Tibial artery (tissue), 4 donors: ENCODE measurements at places on chromosomes 5 and 9.

DNA sequence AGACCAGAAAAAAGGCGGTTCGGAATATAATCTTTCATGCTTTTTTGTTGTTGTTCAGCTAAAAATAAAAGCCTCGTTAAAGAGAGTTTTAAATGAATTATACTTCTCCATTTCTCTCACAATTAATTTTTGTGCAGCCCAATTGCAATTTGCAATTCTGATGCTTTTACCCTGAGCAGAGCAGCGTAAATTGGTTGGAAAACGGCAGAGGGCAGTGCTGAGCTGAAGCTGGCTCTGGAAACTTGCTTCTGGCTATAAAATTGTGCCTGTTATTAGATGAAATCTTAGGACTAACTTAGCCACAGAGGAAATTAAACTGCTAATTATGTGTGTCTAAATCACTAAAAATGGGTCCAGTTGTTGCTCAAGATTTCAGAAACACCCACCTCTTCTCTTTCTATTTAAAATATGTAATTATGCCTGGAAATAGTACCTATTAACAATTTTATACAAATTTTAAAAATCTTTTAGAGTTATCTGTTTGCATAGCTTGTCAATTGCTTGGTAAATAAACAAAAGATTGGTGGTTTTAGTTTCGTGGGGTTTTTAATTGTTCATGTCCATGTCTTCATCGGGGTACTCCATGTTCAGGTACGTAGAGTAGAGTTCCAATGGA lies 441.8 kb upstream of the TLE4 start:
- H3K4me3 ChIP-seq = no peak overlapping the region
- no peaks in the 10 kb centered on the region for H3K27me3 ChIP-seq
- H3K27ac ChIP-seq = no peak overlapping the region
- H3K36me3 ChIP-seq = no peaks in the 10 kb centered on the region
- no peaks in the 10 kb centered on the region for H3K4me1 ChIP-seq
- no peak for DNase-seq

- no peak overlapping the region for H3K27ac ChIP-seq
- H3K4me3 ChIP-seq = no peak overlapping the region
- peaks cover 99% of the 10 kb centered on the region for H3K36me3 ChIP-seq
- no peaks in the 10 kb centered on the region for H3K27me3 ChIP-seq
These were observed 9.5 kb downstream of the BAG1 start for GRCh38 chr9:33255014-33255413.

GRCh38 chr9:117927354-117927753 lies 223.2 kb downstream of the TLR4 start:
- no peak overlapping the region for H3K27ac ChIP-seq
- H3K27me3 ChIP-seq = no peaks in the 10 kb centered on the region
- no peaks in the 10 kb centered on the region for H3K4me1 ChIP-seq
- no peak for DNase-seq
- no peak overlapping the region for H3K4me3 ChIP-seq

- H3K4me3 ChIP-seq = peak within 1 kb of the TSS; percentile 89
- H3K27me3 ChIP-seq = no peaks in the 10 kb centered on the region
- peaks cover 5% of the 10 kb centered on the region for H3K4me1 ChIP-seq
- DNase-seq = peak; percentile 93
- H3K36me3 ChIP-seq = no peaks in the 10 kb centered on the region
These were observed at the start of gene RXRA for GRCh38 chr9:134325813-134326723. TSS of gene RXRA (plus strand) at chr9:134326455. CDS start at chr9:134326632, 177 bp downstream.

DNA sequence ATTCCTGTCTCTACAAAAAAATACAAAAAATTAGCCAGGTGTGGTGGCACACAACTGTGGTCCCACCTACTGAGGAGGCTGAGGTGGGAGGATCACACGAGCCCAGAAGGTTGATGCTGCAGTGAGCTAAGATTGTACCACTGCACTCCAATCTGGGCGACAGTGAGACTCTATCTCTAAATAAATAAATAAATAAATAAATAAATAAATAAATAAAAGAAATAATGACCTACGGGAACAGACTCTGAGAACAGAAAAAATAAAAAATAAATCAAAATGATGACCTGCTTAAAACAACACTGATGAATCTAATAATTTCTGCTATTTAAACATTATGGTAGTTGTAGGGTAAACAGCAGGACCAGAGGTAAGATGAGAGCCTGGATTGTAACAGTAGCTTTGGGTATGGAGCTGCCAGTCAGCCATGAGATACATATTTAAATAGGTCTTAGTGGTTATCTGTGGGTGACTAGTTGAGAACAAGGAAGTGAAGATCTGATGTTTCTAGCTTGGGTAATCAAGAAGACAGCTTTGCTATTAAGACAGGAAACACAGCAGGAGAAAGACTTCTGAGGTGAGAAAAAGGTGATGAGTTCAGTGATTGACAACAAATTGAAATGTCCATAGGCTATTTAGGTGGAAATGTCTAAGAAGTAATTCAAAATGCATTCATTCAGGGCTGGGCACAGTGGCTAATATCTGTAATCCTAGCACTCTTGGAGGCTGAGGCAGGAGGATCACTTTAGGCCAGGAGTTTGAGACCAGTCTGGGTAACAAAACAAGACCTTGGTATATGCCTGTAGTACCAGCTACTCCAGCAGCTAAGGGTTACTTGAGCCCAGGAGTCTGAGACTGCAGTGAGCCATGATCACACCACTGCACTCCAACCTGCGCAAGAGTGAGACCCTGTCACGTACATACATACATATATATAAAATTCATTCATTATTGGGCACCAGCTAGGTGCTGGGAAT lies 11.0 kb downstream of the RNF145 start:
- DNase-seq = no peak
- peaks cover 5% of the 10 kb centered on the region for H3K36me3 ChIP-seq
- no peak overlapping the region for H3K27ac ChIP-seq
- H3K27me3 ChIP-seq = no peaks in the 10 kb centered on the region

DNA sequence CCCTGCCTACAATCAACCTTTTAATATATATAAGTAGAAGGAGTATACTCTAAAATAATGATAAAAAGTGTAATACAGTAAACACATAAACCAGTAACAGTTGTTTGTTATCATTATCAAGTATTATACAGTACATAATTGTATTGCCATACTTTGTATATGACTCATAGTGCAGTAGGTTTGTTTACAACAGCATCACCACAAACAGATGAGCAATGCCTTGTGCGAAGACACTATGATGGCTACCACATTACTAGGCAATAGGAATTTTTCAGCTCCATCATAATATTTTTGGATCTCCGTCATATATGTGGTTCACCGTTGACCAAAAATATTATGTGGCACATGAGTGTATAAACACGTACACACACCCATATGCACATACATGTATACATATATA lies 69.7 kb upstream of the APC start:
- no peaks in the 10 kb centered on the region for H3K4me1 ChIP-seq
- H3K27ac ChIP-seq = no peak overlapping the region
- no peak for DNase-seq

DNA sequence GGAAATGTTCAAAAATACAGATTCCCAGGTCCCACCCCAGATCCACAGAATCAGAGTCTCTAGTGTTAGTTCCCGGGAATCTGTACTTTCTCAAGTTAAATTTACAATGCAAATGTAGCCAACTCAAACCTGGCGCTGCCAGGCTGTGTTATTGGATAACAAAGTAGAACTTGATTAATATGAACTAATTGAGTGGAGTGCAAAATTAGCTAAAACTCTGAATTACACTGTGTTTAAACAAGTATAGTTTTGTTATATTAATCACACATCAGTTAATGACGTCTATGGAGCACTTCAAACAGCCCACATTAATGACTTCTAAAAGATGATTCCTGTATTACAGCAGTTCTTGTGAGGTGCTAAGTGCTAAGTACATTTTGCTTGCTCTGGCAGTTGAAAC lies 32.4 kb upstream of the CYFIP2 start:
- DNase-seq = no peak
- no peaks in the 10 kb centered on the region for H3K27me3 ChIP-seq
- no peak overlapping the region for H3K4me3 ChIP-seq
- H3K4me1 ChIP-seq = no peaks in the 10 kb centered on the region
- no peak overlapping the region for H3K27ac ChIP-seq
- H3K36me3 ChIP-seq = no peaks in the 10 kb centered on the region

DNA sequence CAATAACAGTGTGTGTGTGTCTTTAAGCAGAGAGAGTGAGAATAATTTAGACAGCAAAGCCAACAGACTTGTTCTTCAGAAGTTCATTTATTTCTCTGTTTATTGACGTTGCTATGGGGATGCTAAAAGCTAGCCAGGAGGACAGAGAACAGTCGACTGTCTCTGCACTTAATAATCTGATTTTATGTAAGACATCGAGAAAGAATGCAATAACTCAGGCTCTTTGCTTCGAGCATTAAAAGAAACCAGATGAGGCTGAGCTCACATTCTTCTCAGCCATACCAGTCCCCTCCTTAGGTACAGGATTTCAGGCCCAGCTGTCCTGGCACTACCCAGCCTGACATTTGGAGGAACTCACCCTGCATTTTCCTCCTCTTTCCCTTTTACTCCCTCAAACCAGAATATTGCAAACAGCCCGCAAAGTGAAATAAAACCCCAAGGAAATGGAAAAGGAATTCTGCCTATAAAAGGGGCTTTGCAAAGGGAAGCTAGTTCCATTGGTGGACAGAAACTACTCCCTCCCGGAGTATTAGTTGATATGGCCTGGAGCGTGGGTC lies 44.5 kb upstream of the DPYSL3 start:
- H3K36me3 ChIP-seq = no peaks in the 10 kb centered on the region
- H3K4me3 ChIP-seq = peak overlapping the region; percentile 37
- H3K27ac ChIP-seq = peak overlapping the region; percentile 84
- no peaks in the 10 kb centered on the region for H3K27me3 ChIP-seq
- H3K4me1 ChIP-seq = peaks cover 31% of the 10 kb centered on the region
- no peak for DNase-seq

GRCh38 chr5:76414788-76415187 lies 11.7 kb downstream of the IQGAP2 start:
- no peak for DNase-seq
- no peaks in the 10 kb centered on the region for H3K36me3 ChIP-seq
- H3K4me1 ChIP-seq = no peaks in the 10 kb centered on the region
- no peak overlapping the region for H3K4me3 ChIP-seq
- no peak overlapping the region for H3K27ac ChIP-seq

DNA sequence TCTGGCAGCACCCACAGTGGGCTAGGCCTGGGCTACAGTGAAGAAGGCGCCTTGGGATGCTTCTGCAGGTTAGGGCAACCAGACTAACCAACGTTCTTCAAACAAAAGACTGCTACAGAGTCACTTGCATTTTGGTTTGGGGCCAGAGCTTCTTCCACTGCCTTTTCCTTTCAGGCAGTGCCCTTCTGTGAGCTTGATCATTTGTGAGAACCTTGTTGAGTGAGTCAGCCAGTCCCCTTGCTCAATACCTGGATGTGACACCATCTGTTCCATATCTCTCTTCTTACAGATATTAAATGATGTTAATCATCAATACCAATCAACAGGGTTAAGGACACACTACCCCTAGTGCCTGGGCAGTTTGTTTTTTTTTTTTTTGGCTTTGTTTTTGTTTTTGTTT lies 46.5 kb upstream of the VDAC1 start:
- no peak overlapping the region for H3K4me3 ChIP-seq
- H3K27ac ChIP-seq = no peak overlapping the region
- DNase-seq = no peak
- no peaks in the 10 kb centered on the region for H3K27me3 ChIP-seq

- H3K4me3 ChIP-seq = no peak overlapping the region
- no peak for DNase-seq
- H3K4me1 ChIP-seq = no peaks in the 10 kb centered on the region
- no peak overlapping the region for H3K27ac ChIP-seq
- H3K36me3 ChIP-seq = no peaks in the 10 kb centered on the region
- H3K27me3 ChIP-seq = no peaks in the 10 kb centered on the region
These were observed 99.6 kb upstream of the TMEM161B start for GRCh38 chr5:88368201-88368600.

DNA sequence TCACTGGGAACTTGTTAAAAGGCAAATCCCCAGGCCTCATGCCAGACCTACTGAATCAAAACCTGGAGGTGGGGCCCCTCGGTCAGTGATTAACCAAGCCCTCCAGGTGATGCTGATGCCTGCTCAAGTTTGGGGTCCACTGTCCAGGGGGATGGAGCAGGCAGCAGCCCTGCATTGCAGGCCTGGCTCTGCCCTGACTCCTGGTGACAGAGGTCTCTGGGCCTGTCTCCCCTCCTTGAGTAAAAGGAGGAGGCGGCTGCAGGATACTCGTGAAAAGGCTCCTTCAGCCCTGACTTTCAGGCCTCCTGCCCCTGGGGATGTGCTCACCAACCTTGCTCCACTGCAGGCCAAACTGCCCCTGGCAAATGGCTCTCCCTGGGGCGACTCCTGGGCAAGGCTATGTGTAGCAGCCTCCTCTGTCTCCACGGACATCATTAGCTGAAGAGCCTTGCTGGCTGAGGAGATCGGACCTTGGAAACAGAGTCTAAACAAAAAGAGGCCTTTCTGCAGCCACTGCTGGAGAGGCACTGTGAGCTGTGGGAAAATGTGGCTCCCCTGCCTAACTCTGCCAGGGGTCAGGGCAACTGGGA lies 134.8 kb upstream of the ALDH1B1 start:
- no peaks in the 10 kb centered on the region for H3K36me3 ChIP-seq
- no peaks in the 10 kb centered on the region for H3K4me1 ChIP-seq
- no peaks in the 10 kb centered on the region for H3K27me3 ChIP-seq
- H3K4me3 ChIP-seq = no peak overlapping the region
- H3K27ac ChIP-seq = no peak overlapping the region
- no peak for DNase-seq

GRCh38 chr9:8419596-8420275 lies 620.2 kb upstream of the DMAC1 start:
- H3K36me3 ChIP-seq = no peaks in the 10 kb centered on the region
- H3K4me3 ChIP-seq = no peak overlapping the region
- H3K4me1 ChIP-seq = no peaks in the 10 kb centered on the region
- no peak for DNase-seq
- no peak overlapping the region for H3K27ac ChIP-seq

DNA sequence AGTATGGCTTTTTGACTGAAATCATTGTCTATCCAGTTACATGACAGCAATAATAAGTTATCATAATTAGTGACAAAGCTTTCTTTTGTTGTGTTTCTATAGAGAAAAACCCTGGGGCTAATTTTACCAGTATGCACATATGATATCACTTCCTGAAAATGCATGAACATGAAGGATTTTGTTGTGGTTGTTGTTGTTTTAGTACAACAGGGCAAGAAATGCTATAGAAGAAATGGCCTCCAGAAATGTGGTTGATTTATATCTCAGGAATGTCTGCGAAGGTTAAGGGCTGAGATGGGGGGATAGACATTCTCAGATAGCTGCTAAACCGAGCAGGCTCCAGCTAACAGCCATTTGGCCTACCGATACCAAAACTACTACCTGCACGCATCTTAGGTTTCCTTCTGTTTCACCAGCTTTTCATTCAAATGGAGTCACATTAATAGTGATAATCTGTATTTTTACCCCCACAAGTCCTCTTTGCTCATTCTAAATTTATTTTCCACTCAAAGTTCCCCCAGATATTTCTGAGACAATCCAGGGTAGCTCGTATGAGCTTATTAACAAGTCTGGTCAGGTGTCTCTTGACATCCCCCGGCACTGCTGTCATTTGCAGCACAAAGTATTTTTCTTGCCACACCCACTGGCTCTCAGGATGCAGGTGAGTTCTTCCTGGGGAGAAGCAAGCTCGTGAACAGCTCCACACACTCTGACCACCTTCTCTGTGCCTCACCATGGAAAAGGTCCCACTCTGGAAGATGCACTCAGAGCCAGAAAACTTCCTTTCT lies 232.4 kb upstream of the GAS1 start:
- H3K36me3 ChIP-seq = no peaks in the 10 kb centered on the region
- no peaks in the 10 kb centered on the region for H3K4me1 ChIP-seq
- H3K4me3 ChIP-seq = no peak overlapping the region
- no peaks in the 10 kb centered on the region for H3K27me3 ChIP-seq
- H3K27ac ChIP-seq = no peak overlapping the region

- DNase-seq = no peak
- no peaks in the 10 kb centered on the region for H3K27me3 ChIP-seq
- no peaks in the 10 kb centered on the region for H3K4me1 ChIP-seq
These were observed 8.0 kb downstream of the FAM151B start for GRCh38 chr5:80495891-80496290.
